ENCODE measurements at places on chromosomes 11 and 22.

GRCh38 chr22:46501701-46502100 lies 35.7 kb downstream of the CELSR1 start:
- DNase-seq, result no peak

DNA sequence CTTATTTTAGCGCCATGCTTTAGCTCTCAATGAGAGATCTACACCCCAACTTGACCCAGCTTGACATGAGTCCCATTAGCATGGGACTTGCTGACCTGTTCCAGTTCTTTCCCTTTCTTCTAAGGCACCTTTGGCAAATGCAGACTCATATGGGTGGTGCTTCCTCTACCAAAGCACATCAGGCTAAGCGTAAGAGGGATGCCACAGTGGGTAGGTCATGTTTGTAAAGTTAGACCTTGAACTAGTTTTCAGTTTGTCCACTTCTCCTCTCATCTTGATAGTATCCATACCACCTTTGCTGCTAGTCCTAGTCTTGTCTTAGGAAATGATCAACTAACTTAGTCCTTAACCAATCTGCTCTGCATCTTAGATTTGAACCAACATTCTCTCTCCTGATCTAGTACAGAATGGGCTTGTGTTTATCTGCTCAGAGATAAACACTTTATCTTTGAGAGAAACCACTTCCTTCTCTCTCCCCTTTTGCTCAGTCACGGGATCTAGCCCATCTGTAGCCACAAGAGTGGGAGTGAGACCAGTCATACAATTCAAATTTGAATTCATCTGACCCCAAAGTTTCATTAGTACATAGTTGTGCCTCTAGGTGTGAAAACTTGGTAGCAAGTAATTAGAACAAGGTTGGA lies 72.1 kb upstream of the CD44 start:
- no peak for DNase-seq

DNA sequence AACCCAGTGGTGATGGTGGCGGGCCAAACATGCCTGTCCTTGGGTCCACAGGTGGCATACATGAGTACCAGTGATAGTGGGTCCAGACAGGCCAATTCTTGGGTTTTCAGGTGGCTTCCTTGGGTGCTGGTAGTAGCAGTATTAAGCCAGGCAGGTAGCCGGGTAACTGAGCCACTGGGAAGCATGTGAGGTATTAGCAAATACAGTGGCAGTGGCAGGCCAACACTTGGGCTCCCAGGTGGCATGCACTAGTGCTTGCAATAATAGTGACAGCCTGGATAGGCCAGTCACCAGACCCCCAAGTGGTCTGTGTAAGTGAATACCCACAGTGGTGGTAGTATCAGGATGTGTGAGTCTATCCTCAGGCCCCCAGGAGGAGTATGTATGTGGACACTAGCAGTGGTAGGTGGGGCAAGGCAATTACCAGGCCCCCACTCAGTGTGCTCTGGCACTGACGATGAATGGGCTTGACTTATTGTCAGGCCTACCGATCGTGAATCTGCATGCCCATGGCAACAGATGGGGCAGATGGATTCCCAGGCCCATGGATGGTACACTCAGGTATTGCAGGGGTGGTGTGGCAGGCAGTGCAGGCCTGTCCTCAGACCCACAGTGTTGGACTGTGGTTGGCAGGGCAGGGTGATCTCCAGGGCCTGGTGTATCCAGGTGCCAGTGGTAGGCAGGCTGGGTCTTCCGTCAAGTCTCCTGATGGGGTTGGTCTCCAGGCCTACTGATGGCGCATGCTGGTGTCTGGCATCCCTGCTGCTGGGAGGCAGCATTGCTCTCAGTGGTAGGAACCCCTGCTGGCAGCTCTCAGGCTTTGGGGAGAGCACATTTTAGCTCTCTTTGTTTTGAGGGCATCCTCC lies 840.7 kb downstream of the FAM181B start:
- DNase-seq, result no peak

DNA sequence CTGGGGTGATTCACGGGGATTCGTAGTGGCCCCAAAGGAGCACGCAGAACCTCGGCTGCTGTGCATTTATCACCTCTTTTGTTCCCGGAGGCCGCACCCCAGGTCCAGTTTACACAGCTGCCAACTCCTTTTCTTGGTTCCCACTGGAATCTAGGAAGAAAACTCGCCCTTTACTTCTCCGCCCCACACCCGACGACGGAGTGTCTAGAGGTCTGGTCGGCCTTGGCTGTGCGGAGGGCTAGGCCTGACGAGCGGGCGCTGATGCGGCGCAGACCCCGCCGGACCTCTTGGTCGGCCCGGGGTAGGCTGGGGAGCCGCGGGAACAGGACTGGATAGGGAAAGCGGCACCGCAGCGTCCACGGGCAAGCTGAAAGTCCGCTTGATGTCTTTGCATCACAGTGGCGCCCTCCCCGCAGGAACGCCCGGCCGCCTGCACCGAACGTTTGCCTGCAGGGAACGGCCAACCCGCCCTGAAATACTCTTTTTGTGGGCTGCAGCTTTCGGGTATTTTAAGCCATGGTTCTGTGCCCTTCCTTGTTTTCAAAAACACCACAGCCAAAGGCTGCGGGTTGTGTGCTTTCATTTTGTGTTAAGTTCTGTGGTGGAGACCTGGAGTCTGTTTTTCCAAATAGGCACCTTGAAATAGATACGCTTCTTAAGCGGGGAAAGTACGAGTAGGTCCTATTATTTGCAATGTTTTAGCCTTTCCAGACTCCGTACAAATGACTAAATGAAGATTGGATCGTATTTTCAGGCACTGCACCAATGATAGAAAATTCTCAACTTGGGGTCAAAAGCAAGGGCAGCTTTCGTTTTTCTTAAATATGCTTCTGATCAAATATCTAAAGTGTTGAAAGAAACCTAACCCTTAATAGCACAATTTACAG lies 829 bp upstream of the ZBED5 start:
- peak; percentile 22 for DNase-seq

DNA sequence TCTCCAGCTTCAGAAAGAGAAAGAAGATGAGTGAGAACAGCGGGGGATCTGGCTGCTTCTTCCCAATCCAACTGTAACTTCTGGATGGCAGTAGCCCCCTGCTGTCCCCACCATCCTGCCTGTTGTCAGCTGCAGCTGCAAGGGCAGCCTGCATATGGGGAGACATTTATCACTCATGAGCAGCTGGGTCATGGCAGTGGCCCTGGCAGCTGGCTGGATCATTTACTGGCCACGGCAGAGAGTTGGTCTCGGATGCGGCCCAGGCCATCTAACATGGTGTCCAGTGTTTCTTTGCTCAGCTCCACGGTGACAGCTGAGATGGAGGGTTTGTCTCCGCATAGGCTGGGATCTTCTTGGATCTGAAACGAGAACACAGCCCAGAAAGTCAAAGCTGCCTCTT lies 14.8 kb downstream of the COMMD9 start:
- no peak for DNase-seq

DNA sequence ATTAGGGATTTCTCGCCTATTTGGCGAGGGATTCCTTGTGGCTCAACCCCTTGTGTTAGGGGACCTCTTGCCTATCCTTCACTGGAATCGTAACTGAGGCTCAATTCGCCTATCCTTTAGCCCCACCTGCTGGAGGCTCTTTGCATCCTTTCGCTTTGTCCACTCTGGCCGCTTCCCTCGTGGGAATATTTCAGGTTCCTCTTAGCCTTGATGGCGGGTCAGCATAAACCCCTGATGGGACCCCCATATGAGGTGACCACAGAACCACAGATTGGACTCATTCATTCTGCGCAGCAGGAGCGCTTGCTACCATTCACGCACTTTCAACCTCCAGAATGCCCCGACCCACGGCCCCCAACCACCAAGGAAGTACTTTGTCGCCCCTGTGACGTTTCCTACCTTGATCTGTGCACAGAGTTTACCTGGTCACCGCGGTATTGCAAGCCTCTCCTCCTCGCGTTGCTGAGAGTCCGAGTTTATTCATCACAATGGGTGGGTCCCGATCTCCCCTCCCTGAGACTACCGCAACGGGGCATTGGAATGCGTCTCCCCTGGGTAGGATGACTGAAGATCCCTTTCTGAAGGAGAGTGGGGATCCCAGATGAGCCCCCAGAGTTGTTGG lies at the start of gene OR52N2:
Gene OR52N2, plus strand, starts transcription at position 425 of the 622 bp plus-strand sequence. CDS start 11,412 bp downstream, outside the sequence.
- DNase-seq, result peak; percentile 41

DNA sequence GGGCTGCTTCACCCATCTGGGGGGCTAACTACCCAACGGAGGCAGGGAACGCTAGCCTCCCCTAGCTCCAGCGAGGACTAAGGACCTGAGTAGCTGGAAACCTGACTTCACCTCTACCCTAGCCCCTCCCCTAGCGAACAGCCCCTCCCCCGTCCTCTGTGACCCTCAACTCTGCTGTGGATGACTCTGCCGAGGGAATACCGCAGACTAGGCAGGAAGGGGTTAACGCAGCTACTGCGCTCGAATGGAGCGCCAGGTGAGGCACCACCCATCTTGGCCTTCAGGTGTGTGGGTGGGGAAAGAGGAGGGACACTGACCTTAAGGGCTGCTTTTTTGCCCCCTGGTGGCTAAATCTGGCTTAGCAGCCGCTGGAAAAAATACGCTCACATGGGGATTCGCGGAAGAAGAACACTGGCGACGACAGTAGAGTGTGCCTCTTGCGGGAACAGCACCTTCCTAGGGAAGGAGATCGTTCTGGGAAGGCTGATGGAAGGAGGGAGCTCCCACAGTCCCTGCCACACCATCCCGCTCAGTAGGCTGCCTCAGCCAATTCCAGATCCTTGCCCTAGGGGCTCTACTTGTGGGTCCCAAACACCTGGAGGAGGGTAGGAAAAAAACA lies 4.5 kb upstream of the BCL9L start:
- DNase-seq, result peak; percentile 74

DNA sequence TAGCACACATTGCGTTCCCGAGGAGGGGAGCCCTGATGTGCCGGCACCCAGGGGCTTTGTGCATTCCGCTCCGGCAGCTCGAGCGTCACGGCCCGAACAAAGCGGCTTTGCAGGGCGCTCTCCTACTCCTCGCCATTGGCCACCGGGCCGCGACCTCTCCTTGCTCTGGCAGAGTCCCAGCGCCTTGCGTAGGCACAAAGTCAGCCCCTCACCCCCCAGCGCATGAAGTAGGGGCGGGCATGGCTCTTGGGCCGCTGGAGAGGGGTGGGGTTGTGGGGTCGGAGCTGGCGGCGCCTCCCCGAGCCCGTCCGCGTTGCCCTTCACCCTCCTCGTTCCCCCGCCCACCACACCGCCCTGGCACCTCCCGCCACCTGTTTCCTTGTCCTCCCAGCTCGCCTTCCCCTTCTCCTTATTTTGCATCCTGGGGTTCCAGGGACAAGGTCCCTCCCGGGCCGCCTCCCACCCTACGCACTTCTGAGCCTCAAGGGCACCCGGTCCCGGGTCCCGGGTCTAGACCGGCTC lies 753 bp upstream of the PPARA start:
- DNase-seq, result peak; percentile 31

DNA sequence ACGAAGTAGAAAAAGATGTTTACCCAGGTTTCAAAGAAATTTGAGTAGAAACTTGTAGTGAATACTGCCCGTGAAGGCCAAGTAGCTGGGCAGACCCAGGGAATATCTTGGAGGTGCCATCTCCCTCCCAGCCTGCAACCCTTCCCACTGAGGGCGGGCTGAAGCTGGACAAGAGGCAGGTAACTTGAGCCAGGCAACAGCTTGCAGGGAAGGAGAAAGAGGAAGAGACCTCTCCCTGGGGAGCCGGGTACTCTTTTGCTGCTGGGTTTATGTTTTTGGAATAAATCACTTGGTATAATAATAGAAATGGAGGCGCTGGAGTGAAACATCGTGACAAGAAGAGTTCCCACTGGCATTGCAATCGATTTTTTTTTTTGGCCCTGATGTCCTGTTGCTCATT lies 49.4 kb upstream of the JAM3 start:
- DNase-seq, result no peak

GRCh38 chr22:29256606-29257325 lies 11.0 kb downstream of the RHBDD3 start:
- DNase-seq, result no peak

DNA sequence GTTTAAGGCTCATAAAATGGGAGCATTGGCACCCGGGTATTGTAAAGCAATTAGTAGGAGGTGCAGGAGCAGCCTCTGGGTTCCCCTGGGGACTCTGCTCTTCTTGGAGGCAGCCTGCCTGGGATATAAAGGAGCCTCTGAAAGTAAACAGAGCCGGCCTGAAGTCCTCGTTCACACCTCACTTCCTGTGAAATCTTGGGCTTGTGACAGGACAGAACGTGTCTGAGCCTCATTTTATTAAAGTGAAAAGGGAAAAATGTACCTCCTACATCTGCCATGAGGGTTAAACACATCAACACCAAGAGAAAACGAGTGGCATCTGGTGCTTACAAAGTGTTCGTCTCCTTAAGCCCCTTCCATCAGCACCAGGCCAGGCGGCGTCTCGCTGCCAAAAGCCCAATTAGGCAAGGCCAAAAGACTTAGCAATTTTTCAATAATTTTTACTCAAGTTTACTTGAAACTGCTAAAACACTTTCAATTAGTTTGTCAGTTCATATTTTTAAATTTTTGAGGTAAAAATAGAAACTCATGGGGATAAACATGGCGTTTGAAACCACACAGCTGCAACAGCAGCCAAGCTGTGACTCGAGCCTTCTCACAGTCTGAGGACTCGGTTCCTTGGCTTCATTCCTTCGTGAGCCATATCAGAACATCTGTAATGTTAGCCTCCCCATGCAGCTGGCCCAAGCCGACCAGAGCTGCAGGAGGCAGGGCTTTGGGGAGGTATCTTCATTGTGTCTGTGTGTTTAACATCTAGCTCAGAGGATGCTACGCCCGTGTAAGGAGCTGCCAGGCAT lies 33.6 kb downstream of the MAP6 start:
- DNase-seq, result no peak

GRCh38 chr11:43399983-43400630 lies 41.4 kb downstream of the TTC17 start:
- no peak for DNase-seq

GRCh38 chr11:70495351-70496310 lies 97.3 kb downstream of the CTTN start:
- DNase-seq, result no peak

- DNase-seq, result no peak
Measured at GRCh38 chr11:34055218-34056000, 3.9 kb downstream of the CAPRIN1 start.

- no peak for DNase-seq
Measured at GRCh38 chr11:60376601-60377000, 1.7 kb upstream of the MS4A7 start.

- no peak for DNase-seq
Measured at GRCh38 chr11:126417091-126417862, 61.8 kb downstream of the ST3GAL4 start.

- DNase-seq, result no peak
Measured at GRCh38 chr22:23613193-23613972, 18.7 kb downstream of the DRICH1 start.

- no peak for DNase-seq
Measured at GRCh38 chr11:23226331-23227077, 366.2 kb upstream of the CCDC179 start.

DNA sequence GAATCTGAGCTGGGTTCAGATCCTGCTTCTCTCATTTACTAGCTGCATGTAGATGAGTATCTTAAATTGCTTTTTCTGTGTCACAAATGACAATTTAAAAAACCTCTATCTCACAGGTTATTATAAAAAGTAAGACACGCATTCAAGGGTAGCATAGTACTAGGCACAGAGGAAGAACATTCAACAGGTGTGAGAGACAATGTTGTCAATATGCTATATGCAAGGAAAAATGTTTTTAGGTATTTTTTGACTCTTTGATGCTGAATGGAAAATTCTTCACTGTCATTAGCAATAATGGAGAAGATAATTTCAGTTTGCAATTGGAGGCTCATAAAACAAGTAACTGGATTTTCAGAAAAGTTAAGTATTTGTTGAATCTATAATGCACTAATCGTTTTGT lies 81.6 kb downstream of the PIWIL4 start:
- no peak for DNase-seq

GRCh38 chr11:102534261-102534872 lies 3.8 kb upstream of the MMP7 start:
- no peak for DNase-seq

Data from activated T-helper 1 cell treated with Interleukin-2 at 50 U/mL for 16 hours (primary cell).